Activated T-helper 2 cell treated with anti-CD3 and anti-CD28 coated beads, Interferon-gamma antibody, Interleukin-2, Interleukin-4, amounts not matched to agents 10 μg/mL and 5 μg/mL and 100 μg/mL, durations not matched to agents 14 hours and 24 hours and 36 hours (primary cell): ENCODE measurements at places on chromosomes 2 and 18. TPM values are rescaled to one million over a fixed set of nuclear protein-coding genes. Genes with fewer than 3 reads are reported as not detected.

CRYGD gene
- not detected in 2 replicates for total RNA-seq

OST4 gene
- 330 and 341 TPM in 2 replicates for total RNA-seq

KCNIP3 gene
- total RNA-seq = 0.21 and 0.39 TPM in 2 replicates

ZNF521 gene
- total RNA-seq = not detected in 2 replicates

EHD3 gene
- total RNA-seq = 1.6 and 2.0 TPM in 2 replicates

POMC gene
- 5.8 and 6.7 TPM in 2 replicates for total RNA-seq

SATB2 gene
- 0.05 TPM in 2 replicates for total RNA-seq

UGT1A5 gene
- not detected in 2 replicates for total RNA-seq

SYT4 gene
- not detected in 2 replicates for total RNA-seq

PTPRN gene
- 1.1 and 1.6 TPM in 2 replicates for total RNA-seq

RAB6C gene
- not detected in 2 replicates for total RNA-seq

PTPN18 gene
- 72.6 and 72.9 TPM in 2 replicates for total RNA-seq

CHPF gene
- total RNA-seq = 40.2 and 41.9 TPM in 2 replicates

ATP6V1B1 gene
- not detected in 2 replicates for total RNA-seq

VPS4B gene
- total RNA-seq = 53.8 and 56.1 TPM in 2 replicates

CRACDL gene
- total RNA-seq = 0.37 and 0.55 TPM in 2 replicates

AQP12A gene
- total RNA-seq = not detected in 2 replicates

CD207 gene
- not detected in 2 replicates for total RNA-seq

AKAIN1 gene
- total RNA-seq = not detected in 2 replicates

FOXD4L1 gene
- total RNA-seq = 0.14 and 0.30 TPM in 2 replicates

KATNAL2 gene
- total RNA-seq = 0.23 and 0.37 TPM in 2 replicates

DCC gene
- total RNA-seq = not detected in 2 replicates

EFEMP1 gene
- total RNA-seq = not detected in 2 replicates

C2orf78 gene
- total RNA-seq = not detected in 2 replicates

MYOM1 gene
- total RNA-seq = 0.62 and 2.4 TPM in 2 replicates

CIB4 gene
- total RNA-seq = not detected in 2 replicates

KIAA2012 gene
- total RNA-seq = not detected in 2 replicates

ARHGEF33 gene
- total RNA-seq = 0.25 TPM in 1 of 2 replicates, not detected in the other

PDK1 gene
- 38.9 and 44.9 TPM in 2 replicates for total RNA-seq

IL36RN gene
- total RNA-seq = not detected in 2 replicates

RMND5A gene
- 36.6 and 38.1 TPM in 2 replicates for total RNA-seq

IL36A gene
- 0.34 TPM in 1 of 2 replicates, not detected in the other for total RNA-seq

ELAC1 gene
- 6.7 and 6.8 TPM in 2 replicates for total RNA-seq

DOK6 gene
- not detected in 2 replicates for total RNA-seq

COL4A4 gene
- total RNA-seq = not detected in 2 replicates

C1QL2 gene
- not detected in 2 replicates for total RNA-seq

EVX2 gene
- not detected in 2 replicates for total RNA-seq

PSMA8 gene
- 1.2 and 1.4 TPM in 2 replicates for total RNA-seq

MYL12A gene
- total RNA-seq = 396 and 397 TPM in 2 replicates

NPHP1 gene
- total RNA-seq = 1.0 and 2.2 TPM in 2 replicates

ZAP70 gene
- 231 and 234 TPM in 2 replicates for total RNA-seq

MC5R gene
- not detected in 2 replicates for total RNA-seq

IL1F10 gene
- not detected in 2 replicates for total RNA-seq

SCYGR4 gene
- total RNA-seq = not detected in 2 replicates

CTAGE1 gene
- 0.07 TPM in 1 of 2 replicates, not detected in the other for total RNA-seq

ZNF892 gene
- total RNA-seq = 4.7 and 4.8 TPM in 2 replicates
